ENCODE measurements at places on chromosomes 5 and 9.

- DNase-seq: peak; percentile 28
Measured at GRCh38 chr5:56012281-56012963, 17.7 kb upstream of the IL6ST start.

- no peak for DNase-seq
Measured at GRCh38 chr9:85876628-85877027, 64.3 kb upstream of the NAA35 start.

DNA sequence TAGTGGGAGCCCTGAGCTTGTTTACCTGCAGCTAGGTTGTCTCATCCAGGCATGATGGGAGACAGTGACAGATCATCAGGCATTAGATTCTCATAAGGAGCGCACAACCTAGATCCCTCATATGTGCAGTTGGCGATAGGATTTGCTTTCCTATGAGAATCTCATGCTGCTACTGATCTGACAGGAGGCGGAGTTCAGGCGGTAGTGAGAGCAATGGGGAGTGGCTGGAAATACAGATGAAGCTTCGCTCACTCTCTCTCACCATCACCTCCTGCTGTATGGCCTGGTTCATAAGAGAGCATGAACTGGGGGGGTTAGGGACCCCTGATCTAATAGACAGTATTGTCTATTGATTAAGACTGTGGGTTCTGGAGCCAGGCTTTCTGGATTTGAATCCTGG is 24.9 kb downstream of the SMAD5 start:
- no peak for DNase-seq

DNA sequence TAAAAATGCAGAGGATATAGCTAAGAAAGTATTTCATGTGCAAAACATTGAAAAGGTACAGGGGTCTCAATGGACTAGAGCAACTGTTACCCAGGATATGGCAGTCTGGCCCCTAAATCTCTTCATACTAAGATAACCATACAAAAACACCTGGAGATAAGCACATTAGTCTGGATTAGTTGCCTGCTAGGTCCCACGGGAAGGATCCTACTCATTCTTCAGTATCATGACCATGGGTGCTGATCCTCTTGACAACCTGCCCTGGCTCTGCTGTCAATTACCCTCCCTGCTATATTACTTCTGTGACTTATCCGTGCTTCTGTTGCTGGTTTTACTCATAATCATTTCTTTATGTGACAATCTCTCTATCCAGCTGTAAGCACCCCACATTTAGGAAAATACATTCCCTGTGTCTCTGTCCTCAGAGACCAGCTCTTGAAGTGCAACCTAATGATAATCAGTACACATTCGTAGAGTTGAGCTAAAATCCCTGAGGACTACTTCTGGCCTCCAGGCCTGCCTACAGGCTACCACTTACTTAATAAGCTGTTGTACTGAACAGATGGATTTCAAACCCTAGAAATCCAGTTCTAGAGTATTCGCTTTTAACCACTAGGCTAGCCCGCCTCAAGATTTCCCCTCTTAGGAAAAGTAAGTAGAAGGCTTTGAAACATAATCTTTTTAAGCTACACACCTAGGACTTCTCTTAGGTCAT is 190.5 kb upstream of the OR13F1 start:
- no peak for DNase-seq

DNA sequence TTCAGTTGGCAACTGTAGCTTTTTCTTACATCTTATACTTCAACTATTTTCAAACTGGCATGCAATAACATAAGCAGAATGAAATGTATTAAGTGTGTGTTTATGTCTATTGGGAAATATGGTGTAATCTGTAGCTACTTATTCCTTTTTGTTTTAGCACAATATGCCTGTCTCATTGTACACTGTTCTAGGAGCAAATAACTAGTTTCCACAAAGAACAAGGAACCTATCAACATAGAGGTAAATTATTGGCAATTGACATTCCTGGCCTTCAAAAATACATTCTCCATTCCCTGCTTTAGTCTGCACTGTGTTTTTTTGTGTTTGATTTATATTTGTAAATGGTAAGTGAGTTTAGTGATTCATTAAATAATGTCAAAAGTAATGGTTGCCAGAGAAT is 75.7 kb downstream of the FBXL7 start:
- DNase-seq: no peak

GRCh38 chr5:57416278-57416994 is 66.2 kb downstream of the ACTBL2 start:
- DNase-seq: peak; percentile 45

DNA sequence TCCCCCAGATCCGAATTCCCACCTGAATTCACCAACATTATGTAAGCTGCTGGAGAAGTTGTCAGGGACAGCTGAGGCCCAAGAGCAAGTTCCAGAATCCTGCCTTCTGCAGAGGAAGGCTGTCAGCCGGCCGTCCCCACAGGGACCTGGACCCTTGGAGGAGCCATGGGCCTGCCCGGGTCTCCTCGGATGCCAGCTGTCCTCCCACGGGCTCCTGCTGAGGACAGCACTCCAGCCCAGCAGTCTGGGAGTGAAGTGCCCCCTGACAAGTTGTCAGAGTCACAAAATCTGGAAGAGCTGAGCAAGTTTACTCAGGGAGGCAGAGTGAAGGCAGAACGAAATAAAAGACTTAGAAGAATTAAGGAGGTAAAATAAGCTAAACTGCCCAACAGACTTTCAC is 192.5 kb upstream of the DAPK1 start:
- no peak for DNase-seq

DNA sequence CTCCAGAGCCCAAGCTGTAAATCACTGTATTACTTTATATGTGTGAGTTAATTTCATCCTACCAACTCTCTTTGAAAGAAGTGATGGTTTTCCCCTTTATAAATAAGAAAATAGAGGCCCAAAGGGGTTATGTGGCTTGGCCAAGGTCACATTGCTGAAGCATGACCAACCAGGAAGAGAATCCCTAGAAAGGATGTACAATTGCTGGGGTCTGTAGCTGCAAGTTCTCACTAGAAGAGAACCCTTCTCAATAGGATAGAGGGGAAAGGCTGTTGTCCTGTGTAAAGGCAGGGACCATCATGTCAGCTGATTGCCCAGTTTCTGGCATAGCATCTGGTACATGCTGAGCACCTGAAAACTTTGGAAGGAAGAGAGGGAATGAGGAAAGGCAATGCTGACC is 39.0 kb upstream of the FAT2 start:
- DNase-seq: no peak

Data from astrocyte of the hippocampus (primary cell).